ENCODE measurements at places on chromosomes 2 and 18.

GRCh38 chr2:74741629-74742028 lies 87.6 kb downstream of the SEMA4F start:
- no peak overlapping the region for H3K4me3 ChIP-seq
- DNase-seq: no peak
- no peaks in the 10 kb centered on the region for H3K4me1 ChIP-seq
- no peaks in the 10 kb centered on the region for H3K27me3 ChIP-seq

GRCh38 chr2:8479298-8479697 lies 202.6 kb upstream of the ID2 start:
- H3K4me1 ChIP-seq: peaks cover 3% of the 10 kb centered on the region
- no peaks in the 10 kb centered on the region for H3K36me3 ChIP-seq
- no peak overlapping the region for H3K4me3 ChIP-seq
- DNase-seq: no peak

- H3K27me3 ChIP-seq: no peaks in the 10 kb centered on the region
- DNase-seq: peak; percentile 4
- no peaks in the 10 kb centered on the region for H3K4me1 ChIP-seq
- no peak overlapping the region for H3K27ac ChIP-seq
- H3K36me3 ChIP-seq: no peaks in the 10 kb centered on the region
These were observed 403.1 kb upstream of the LYPD1 start for GRCh38 chr2:133072837-133073694.

DNA sequence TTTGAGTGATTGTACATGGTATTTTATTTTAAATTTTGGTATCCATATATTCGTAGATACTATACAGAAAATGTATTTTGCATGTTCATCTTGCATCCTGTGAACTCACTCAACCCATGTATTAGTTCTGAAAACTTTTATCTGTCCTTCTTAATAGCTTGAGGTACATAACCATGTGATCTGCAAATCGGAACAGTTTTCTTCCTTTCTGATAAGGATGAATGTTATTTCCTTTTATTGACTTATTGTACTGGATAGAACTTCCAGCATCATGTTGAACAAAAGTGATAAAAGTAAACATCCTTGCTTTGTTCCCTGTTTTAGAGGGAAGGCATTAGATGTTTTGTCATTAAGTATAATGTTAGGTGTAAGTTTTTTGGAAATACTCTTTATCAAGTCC lies 554.7 kb downstream of the GALR1 start:
- no peak overlapping the region for H3K4me3 ChIP-seq
- no peaks in the 10 kb centered on the region for H3K4me1 ChIP-seq
- no peak for DNase-seq
- no peak overlapping the region for H3K27ac ChIP-seq

DNA sequence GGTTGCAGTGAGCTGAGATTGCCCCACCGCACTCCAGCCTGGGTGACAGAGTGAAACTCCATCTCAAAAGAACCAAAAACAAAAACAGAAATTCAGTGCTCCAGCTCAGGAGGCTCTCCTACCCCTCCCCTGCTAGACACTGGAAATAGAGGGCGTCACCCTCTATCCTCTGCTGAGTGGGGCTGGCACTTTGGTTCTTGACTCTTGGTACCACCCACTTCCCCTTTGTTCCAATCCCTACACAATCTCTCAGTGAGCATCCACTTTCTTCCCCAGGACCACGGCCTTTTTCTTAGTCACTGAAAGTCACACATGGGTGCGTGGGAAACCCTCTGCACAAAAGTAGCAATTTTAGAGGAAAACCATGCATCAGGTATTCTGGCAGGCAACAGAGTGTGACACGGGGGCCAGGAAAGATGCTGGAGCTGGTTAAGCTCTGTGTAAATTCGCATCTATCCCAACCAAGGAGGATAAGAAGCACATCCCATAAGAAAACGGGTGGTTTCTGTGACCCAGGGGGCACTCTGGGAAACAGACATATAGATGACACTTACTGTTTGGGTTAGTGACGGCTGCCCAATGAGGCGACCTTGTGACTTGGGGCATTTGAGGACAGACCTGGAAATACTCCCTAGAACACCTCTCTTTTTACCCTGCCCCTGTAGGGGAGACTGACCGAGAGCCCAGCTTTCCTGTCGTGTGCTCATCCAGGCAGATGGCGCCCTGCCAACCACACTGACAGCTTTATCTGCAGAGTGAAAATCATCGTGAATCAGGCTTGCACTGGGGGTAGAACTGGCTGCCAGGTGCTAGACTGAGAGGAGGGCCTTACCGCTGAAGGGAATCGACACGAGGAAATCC lies 7.7 kb downstream of the HJURP start:
- DNase-seq: no peak
- no peaks in the 10 kb centered on the region for H3K36me3 ChIP-seq
- no peaks in the 10 kb centered on the region for H3K4me1 ChIP-seq
- H3K4me3 ChIP-seq: no peak overlapping the region
- no peak overlapping the region for H3K27ac ChIP-seq

DNA sequence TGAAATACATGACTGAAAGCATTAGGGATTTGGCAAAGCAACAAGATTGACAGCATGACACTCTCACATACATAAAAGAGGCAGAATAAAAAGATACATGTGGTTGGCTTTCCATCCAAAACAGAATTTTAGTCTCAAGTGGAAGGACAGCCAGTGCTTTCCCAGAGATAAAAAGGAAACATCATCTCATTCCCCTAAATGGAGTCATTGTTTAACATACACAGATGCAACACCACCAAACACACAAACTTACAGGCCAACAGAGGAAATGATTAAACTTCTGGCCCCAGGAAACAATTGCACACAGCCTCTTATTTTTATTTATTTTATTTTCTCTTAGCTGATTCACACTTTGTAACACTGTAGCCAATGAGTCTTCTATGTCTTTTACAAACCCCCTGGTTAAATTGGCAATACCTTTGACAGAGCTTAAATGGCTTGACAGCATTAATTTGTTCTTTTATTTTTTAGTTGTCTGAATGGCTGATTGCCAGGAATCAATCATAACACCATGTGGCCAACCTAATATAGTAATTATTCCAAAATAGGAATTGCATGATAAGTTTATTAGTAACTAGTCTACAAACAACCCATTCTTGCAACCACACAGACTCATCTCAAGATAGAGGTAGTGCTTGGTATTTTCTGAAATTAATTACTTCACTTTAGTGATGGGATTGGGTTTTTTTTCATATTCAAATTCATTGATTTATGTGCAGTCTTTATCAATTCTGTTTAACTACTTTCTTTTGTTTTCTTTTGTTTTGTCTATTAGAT lies 190.5 kb downstream of the RND3 start:
- no peaks in the 10 kb centered on the region for H3K4me1 ChIP-seq
- no peaks in the 10 kb centered on the region for H3K27me3 ChIP-seq
- DNase-seq: no peak
- H3K4me3 ChIP-seq: no peak overlapping the region

- H3K27ac ChIP-seq: no peak overlapping the region
- no peak for DNase-seq
- no peaks in the 10 kb centered on the region for H3K36me3 ChIP-seq
- H3K4me1 ChIP-seq: no peaks in the 10 kb centered on the region
- H3K27me3 ChIP-seq: no peaks in the 10 kb centered on the region
- no peak overlapping the region for H3K4me3 ChIP-seq
These were observed 270.7 kb upstream of the KLHL29 start for GRCh38 chr2:23114299-23114698.

DNA sequence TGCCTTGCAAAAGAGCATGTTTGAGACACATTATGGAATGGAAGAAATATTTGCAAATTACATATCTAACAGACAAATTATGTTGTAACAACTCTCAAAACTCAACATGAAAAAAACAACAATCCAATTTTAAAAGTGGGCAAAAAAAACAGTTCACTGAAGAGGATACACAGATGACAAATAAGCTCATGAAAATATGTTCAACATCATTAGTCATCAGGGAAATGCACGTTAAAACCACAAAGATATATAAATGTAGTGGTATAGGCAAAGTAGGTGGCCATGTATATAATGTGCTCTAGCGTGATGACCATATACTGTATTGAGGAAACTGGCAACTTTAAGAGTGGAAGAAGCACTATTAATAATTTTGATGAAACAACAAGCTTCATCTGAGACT lies 220.1 kb downstream of the IRS1 start:
- no peak for DNase-seq
- no peaks in the 10 kb centered on the region for H3K27me3 ChIP-seq
- H3K4me3 ChIP-seq: no peak overlapping the region
- H3K36me3 ChIP-seq: no peaks in the 10 kb centered on the region

Measured in prostate gland (tissue), 2 donors.